ENCODE measurements at places on chromosomes 1 and 21. TPM values are rescaled to one million over a fixed set of nuclear protein-coding genes. Genes with fewer than 3 reads are reported as not detected.

- DNase-seq, result peak; percentile 27
Observed at GRCh38 chr1:192550922-192551534, 24.5 kb upstream of the RGS1 start.

FALEC gene
- not detected for total RNA-seq

VTCN1 gene
- total RNA-seq, result not detected

FNDC5 gene
- not detected for total RNA-seq

GRCh38 chr1:58986996-58987767, 203.3 kb upstream of the JUN start:
- peak; percentile 23 for DNase-seq

SPRR1A gene
- not detected for total RNA-seq

NCF2 gene
- total RNA-seq, result 7.7 TPM

DNA sequence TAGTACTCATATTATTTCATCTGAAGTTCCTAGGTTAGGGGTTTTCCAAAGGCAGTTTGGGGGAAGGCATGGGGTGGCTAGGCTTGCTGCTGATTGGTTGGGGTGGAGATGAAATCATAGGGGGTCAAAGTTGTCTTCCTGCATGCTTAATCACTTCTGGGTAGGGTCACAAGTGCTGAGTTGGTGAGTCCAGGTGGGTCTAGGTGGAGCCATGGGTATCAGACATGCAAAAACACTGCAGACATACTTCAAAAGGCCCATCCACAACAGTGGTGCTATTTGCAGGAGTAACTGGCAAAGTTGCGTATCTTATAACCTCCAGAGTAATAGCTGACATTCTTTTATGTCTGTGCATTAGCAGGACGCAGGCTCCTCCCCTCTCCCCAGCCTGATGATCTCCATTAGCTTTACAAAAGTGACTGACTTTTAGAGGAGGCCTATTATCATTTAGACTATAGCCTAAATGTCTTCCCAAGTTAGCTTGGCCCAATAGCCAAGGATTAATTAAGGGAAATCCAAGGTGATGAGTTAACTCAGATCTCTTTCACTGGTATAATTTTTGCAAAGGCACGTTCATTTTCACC, 374.4 kb upstream of the PRMT6 start:
- DNase-seq, result no peak

DNA sequence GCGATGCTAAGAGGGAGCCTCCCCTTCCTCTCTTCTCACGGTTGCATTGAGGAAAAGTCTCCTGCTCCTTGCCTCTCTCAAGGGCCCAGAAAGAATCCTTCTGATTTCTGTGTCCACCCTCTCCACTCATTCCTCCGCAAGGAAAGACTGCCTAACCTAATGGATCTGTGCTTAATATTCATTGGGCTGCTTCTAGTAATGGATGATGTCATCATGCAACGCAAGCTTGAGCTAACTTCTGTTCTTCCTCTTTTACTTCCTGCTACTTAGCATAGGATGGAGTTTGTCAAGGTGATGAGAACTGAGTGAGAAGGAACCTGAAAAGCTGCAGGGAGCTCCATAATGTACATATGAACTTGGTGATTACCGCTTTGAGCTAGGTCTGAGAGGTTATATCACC, 35.2 kb upstream of the HMGB4 start:
- no peak for DNase-seq

GRCh38 chr1:211640301-211640630, 35.2 kb downstream of the NEK2 start:
- DNase-seq, result no peak

Data from activated CD4-positive, alpha-beta memory T cell treated with anti-CD3 and anti-CD28 coated beads for 36 hours (primary cell).